ENCODE measurements at places on chromosomes 1 and 21. TPM values are rescaled to one million over a fixed set of nuclear protein-coding genes. Genes with fewer than 3 reads are reported as not detected.

The S100A12 gene
- not detected for total RNA-seq

The SPRR4 gene
- total RNA-seq = not detected

The TMPRSS2 gene
- total RNA-seq = not detected

The IGSF9 gene
- not detected for total RNA-seq

The NIT1 gene
- total RNA-seq = 22.3 TPM

The PRELP gene
- total RNA-seq = not detected

The TAS1R1 gene
- not detected for total RNA-seq

The LIN28A gene
- 77.8 TPM for total RNA-seq

Measured in G401 (cell line).